ENCODE measurements at places on chromosomes 16 and 17. TPM values are rescaled to one million over a fixed set of nuclear protein-coding genes. Genes with fewer than 3 reads are reported as not detected.

CDYL2 gene
- 12.8 TPM for total RNA-seq

MPP3 gene
- total RNA-seq = 6.6 TPM

SEC14L5 gene
- 0.54 TPM for total RNA-seq

KRTAP9-8 gene
- not detected for total RNA-seq

ERAL1 gene
- total RNA-seq = 38.3 TPM

GAS7 gene
- 8.2 TPM for total RNA-seq

RSKR gene
- total RNA-seq = 21.3 TPM

C16orf86 gene
- 4.7 TPM for total RNA-seq

KRT31 gene
- not detected for total RNA-seq

MYH13 gene
- not detected for total RNA-seq

PRSS21 gene
- total RNA-seq = not detected

KAT8 gene
- total RNA-seq = 59.4 TPM

MYH8 gene
- total RNA-seq = not detected

CDH8 gene
- 14.7 TPM for total RNA-seq

SLC38A8 gene
- not detected for total RNA-seq

KCNAB3 gene
- 6.2 TPM for total RNA-seq

CDT1 gene
- total RNA-seq = 69.4 TPM

PTX4 gene
- not detected for total RNA-seq

Data from endodermal cell (in vitro differentiated cells).